ENCODE measurements at places on chromosomes 3 and 15. TPM values are rescaled to one million over a fixed set of nuclear protein-coding genes. Genes with fewer than 3 reads are reported as not detected.

MGLL gene
- total RNA-seq = 44.1 TPM

CADM2 gene
- not detected for total RNA-seq

PPM1M gene
- 4.8 TPM for total RNA-seq

ITGA11 gene
- total RNA-seq = 0.67 TPM

NANOGP8 gene
- total RNA-seq = not detected

SMAD6 gene
- total RNA-seq = not detected

LRRN1 gene
- not detected for total RNA-seq

TMEM44 gene
- total RNA-seq = 21.1 TPM

CADPS gene
- total RNA-seq = not detected

ACTRT3 gene
- total RNA-seq = 3.0 TPM

HTR3E gene
- not detected for total RNA-seq

CYP8B1 gene
- not detected for total RNA-seq

CDCP1 gene
- 126 TPM for total RNA-seq

PTX3 gene
- total RNA-seq = 0.83 TPM

TMCO5A gene
- total RNA-seq = not detected

ABHD6 gene
- 9.4 TPM for total RNA-seq

NUDT16 gene
- 7.8 TPM for total RNA-seq

RHOV gene
- total RNA-seq = 0.19 TPM

SPINT1 gene
- 154 TPM for total RNA-seq

ARGFX gene
- total RNA-seq = not detected

GP5 gene
- 0.17 TPM for total RNA-seq

AP3B2 gene
- 5.5 TPM for total RNA-seq

CNTN6 gene
- under 0.01 TPM for total RNA-seq

ALS2CL gene
- 144 TPM for total RNA-seq

ZPLD1 gene
- total RNA-seq = 3.8 TPM

NSUN3 gene
- 10.8 TPM for total RNA-seq

UROC1 gene
- total RNA-seq = not detected

PLA2G4E gene
- not detected for total RNA-seq

RASGRP1 gene
- under 0.01 TPM for total RNA-seq

GOLGA6B gene
- not detected for total RNA-seq

TMEM45A gene
- 22.4 TPM for total RNA-seq

EDEM1 gene
- total RNA-seq = 98.0 TPM

SOX2 gene
- not detected for total RNA-seq

COLQ gene
- total RNA-seq = 0.37 TPM

HIGD2B gene
- total RNA-seq = not detected

DHX36 gene
- 50.8 TPM for total RNA-seq

CDC25A gene
- total RNA-seq = 7.3 TPM

CNTN4 gene
- not detected for total RNA-seq

USP19 gene
- 40.8 TPM for total RNA-seq

TMEM207 gene
- not detected for total RNA-seq

SLC24A5 gene
- not detected for total RNA-seq

MUC20 gene
- 0.64 TPM for total RNA-seq

NR2E3 gene
- 1.7 TPM for total RNA-seq

CTXN2 gene
- total RNA-seq = not detected

ERC2 gene
- 1.5 TPM for total RNA-seq

MRPL3 gene
- 125 TPM for total RNA-seq

RTP1 gene
- total RNA-seq = not detected

CSPG4 gene
- total RNA-seq = 2.9 TPM

CCDC39 gene
- total RNA-seq = not detected

ADAMTSL3 gene
- total RNA-seq = 0.17 TPM

ALDH1A2 gene
- not detected for total RNA-seq

NMB gene
- total RNA-seq = 1.0 TPM

Measured in mammary epithelial cell (primary cell).